Activated CD8-positive, alpha-beta memory T cell treated with anti-CD3 and anti-CD28 coated beads for 4 hours (primary cell): ENCODE measurements at places on chromosomes 1 and 21.

DNA sequence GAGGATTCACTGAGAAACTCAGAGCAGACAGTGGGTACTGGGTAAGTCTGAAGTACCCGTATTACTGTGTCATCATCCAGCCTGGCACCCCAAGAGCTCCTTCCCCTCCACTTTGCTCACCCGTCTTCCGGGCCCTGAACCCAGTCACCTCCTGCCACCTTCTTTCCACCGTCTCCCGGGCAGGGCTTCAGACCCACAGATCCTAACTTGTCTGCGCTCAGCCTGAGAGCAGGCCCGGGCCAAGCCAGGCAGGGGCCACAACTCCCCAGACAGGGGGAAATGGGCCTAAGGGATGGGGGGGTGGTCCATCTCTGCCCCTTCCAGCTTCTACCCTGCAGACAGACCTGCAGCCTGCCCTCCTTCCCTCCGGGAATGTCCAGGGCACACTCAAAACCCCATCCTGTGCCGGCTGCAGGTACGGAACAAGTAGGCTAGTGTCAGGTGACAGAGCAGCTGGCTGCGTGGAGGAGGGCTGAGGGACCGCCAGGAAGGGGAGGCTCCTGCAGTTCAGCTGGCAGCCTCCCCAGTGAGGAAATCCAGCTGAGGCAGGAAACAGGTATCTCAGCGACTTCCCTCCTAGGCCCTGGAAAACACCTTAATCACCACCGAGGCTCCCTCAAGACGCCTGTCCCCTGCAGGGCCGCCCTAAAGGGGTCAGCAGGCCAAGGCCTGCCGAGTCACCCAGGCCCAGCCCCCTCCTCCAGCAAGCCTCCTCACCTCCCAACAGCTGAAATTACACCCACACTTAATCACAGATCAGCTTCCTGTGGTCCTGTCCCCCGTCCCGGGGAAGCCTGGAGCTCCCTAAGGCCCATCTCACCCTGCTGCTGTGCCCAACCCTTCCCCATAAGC is 3.5 kb downstream of the HSPG2 start:
- no peak for DNase-seq

DNA sequence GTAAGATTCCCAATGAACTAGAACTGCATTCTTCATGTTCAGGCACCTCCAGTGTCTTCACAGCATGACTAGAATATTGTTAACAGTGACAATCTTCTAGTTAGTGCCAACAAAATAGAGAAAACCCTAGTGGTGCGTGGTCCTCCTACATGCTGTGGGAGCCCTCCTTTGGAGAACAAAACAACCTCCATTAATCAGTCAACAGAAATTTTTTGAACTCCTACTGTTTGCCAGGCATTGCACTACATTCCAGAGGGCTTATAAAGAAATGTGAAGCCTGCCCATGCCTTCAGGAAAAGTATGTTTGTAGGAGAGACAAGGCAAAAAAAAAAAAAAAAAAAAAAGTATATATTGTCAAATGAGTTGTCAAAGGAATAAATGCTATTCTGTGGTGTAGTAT is 252.7 kb downstream of the LRRC40 start:
- no peak for DNase-seq

GRCh38 chr1:231171623-231172197 is 9.9 kb downstream of the TRIM67 start:
- DNase-seq, result no peak

- DNase-seq, result no peak
These were observed 24.4 kb downstream of the FOXO6 start for GRCh38 chr1:41385398-41386195.

DNA sequence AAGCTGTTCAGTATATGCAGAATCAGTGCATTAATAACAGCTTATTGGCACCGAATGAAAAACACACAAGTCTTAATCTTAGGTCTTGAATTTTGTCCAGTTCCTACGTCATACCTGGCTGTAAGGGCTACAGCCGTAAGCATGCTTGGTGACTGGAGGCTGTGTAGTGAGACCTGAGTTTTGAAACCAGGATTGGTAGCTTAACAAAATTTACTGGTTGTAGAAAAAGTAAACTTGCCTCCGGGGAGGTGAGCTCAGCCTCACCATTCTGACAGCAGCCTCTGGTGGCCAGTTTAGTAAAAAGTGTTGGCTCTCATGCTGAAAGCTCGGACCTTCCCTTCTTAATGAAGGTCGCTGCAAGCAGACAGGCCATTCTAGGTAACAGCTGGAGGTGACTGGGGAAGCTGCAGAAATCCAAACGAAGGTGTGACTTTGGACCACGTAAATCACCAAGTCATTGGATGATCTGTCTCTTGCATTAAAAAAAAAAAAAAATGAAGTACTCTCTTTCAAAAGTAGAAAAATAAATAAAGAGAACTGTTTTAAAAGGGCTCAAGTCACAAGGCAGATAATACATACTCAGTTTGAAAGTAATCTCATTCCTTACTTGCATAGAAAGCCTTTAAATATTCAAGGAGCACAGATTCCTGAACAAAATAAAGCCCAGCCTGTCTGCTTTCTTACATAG is 48.9 kb downstream of the HLCS start:
- no peak for DNase-seq

- no peak for DNase-seq
These were observed 72.1 kb downstream of the SYT14 start for GRCh38 chr1:210010161-210010560.
